ENCODE measurements at places on chromosomes 5 and 9.

- DNase-seq = no peak
Observed at GRCh38 chr5:24643880-24644279, 898 bp downstream of the CDH10 start.

DNA sequence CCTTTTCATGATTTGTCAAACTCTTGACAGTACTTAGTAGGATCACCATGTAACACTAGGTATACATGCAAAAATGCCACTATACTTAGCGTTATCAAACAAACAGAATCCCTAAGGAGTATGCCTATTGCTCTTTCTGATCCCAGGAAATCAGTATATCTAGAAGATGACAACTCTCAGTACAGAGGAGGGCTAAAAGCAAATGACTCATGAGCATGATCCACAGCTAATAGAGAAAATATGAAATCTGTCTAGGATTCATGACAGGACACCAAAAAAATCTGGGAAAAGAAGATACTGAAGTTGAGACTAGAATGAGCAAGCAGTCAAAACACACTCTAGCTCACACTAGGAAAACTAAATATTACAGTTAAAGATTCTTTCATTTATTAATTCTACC, 89.2 kb downstream of the RAPGEF6 start:
- no peak for DNase-seq

DNA sequence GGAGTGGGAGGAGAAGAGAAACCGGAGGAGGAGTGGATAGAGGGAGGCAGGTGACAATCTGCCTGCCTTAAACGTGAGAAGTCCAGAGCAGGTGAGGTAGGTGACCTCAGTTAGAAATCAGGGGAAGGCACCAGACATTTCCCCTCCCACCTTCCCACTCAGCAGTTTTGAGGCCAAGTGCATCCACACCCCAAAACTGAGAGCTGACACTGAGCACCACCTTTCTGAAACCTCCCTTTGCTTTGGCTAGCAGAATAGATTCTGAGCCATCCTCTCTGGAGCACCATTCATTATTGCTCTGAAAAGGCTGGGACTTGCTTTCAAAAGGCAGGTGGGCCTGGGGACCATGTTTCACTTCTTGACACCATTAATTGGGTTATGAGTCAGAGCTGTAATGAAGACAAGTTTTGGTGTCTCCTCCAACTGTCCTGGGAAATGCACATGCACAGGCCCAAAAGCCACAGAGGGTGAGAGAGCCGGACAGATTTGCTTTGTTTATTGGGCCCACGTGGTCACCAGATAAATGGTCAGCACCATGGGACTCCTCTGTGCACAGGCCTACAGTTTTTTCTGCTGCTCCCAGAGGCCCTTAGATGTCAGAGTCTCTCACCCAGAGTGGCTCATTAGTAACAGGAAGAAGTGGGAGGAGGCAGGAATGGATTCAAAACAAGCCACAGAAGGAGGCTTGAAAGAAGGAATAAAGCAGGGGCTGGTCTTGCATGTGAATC, 314.7 kb downstream of the TLE1 start:
- DNase-seq = no peak

DNA sequence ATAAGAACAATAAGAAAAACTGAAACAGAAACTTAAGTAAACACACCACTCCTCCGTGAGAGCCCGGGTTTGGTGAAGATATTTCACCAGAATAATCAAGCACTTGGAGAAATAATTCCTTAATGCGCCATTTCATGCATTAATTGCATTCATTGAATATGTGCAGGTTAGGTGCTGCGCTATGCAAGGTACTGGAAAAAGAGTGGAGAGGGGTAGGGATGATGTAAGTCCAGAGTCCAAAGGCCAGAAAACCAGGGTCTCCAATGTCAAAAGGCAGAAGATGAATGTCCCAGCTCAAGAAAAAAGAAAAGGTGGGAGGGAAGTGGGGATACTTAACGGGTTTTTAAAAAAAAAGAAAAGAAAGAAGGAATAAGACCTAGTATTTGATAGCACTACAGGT, 669 bp upstream of the ZFP37 start:
- no peak for DNase-seq

DNA sequence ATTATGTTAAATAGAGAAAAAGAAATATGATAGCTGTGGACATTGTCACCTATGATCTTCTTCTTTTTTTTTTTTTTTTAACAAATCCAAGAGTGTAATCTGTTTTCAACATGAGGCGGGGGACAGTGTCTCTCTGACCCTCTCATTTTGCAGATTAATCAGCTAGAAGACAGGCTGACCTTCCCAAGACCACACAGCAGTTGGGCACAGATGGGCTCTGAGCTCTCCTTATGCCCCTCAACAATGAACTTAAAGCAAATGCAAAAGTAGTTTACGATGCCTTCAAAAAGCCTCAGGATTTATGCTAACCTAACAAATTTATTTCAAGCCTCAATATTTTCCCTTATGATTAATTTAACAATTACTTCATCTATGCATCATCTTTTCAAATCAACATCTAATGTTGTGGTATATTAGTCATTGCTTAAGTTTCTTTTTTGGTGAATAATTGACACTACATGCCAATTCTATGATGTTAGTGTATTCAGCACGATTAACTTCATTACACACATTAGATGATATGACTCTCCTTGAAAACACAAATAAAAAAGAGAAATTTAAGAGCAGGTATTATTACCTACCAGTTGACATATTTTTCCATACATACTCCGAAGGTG, 7.4 kb downstream of the NFIL3 start:
- no peak for DNase-seq

GRCh38 chr5:135551593-135552447, 16.1 kb upstream of the NEUROG1 start:
- peak; percentile 52 for DNase-seq

DNA sequence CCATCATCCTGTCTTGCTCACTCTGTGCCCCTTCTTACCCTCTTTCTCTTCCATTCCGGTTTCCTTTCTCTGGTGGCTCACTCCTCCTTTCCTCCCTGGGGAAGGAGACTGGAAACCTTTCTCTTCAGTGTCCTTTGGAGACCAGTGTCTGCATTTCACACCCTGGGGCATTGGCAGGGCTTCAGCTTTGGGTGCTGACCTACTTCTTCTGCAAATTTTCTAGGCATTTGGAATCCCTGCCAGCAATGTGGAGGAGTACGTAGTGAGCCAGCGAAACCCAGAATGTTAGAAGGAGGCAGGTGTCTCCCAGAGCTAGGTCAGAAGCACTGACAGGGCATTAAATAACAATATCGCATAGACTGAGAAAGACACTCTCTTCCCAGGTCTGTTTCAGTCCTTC, 122.2 kb downstream of the SLC28A3 start:
- DNase-seq = no peak

- DNase-seq = no peak
Observed at GRCh38 chr5:14353726-14354474, 210.8 kb downstream of the TRIO start.

DNA sequence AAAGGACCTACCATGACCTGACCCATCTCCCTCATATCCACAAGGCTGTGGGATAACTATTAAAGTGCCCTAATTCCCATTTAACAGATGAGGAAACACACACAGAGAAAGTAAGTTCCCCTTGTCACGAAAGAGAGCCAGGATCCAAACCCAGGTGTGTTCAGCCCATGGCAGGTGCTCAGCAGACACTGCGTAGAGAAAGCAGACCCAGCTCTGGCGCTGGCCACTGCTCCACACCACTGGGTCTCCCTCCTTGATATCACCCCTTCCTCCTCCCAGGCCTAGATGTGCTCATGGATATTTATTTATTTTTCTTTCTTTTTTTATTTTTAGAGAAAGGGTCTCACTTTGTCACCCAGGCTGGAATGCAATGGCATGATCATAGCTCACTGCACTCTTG, 24.0 kb upstream of the CORO2A start:
- no peak for DNase-seq

DNA sequence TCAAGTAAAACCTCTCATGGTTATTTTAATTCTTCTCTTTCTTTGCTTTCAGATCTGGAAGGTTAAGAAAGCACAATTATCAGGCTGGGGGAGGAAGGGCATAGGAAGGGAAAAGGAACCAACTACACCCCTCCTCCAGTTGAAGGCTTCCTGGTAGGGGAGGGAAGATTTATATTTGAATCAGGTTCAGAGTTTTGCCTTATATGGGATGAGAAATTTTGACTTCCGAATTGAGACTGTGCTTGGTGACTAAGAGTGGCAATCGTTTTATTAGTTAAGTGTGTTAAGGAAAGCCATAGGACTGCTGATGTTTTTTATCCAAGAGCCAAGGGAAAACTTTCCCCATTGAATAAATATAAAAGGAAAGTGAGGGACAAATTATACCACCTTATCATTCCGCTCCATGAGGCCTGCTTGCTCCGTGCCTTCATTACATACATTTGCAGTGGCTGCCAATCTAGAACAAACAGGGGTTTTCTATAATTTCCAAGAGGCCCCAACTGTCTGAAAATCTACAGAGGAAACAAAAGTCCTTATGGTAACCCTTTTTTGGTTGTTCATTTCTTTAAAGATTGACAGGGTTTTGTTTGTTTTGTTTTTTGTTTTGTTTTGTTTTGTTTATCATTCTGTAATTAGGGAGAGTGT, 115.7 kb upstream of the EPB41L4A start:
- no peak for DNase-seq

- no peak for DNase-seq
Observed at GRCh38 chr5:109703829-109704228, 14.1 kb downstream of the MAN2A1 start.
